ENCODE measurements at places on chromosomes 7 and 10.

DNA sequence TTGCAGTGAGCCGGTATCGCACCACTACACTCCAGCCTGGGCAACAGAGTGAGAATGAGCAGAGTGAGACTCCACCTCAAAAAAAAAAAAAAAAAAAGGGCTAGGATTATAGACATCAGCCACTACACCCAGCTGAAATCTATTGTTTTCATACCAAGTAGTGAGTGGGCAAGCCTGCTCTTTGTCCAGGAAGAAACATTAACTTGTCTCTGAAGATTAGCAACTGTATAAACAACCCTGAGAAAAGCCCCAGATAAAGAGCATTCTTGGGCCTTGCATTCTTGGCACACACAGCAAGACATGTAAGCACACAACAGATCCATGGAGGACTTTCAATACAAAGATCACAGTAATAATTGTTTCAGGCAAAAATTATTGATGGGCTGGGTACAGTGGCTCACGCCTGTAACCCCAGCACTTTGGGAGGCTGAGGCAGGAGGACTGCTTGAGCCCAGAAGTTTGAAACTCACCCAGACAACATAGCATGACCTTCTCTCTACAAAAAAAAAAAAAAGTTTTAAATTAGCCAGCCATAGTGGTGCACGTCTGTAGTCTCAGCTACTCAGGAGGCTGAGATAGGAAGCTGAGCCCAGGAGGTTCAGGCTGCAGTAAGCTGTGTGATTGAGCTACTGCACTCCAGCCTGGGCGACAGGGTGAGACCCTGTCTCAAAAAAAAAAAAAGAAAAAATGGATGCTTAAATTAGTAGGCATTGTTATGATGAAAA is 4.4 kb downstream of the PSPH start:
- no peak for DNase-seq

DNA sequence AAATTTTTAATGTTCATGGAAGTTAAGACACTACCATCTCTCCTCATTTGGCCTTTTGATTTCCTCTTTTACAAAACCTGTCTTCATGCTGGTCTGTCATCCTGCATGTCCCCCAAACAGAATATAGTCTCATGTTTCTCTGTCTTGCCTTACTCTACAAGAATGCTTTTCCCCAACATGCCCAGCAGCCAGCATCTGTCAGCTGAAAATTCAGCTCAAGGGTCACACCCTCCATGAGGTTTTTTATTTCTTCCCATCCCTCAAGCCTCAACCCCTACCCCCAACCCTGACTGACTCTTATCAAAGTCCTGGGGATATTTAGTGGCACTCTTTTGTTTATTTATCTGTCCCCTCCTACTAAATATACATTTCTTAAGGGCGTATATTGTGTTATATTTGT is 202.0 kb downstream of the ANK3 start:
- DNase-seq = no peak

GRCh38 chr7:114051871-114052331 is 133.1 kb upstream of the PPP1R3A start:
- no peak for DNase-seq

- DNase-seq = no peak
These were observed 19.3 kb downstream of the PON1 start for GRCh38 chr7:95304990-95305389.

DNA sequence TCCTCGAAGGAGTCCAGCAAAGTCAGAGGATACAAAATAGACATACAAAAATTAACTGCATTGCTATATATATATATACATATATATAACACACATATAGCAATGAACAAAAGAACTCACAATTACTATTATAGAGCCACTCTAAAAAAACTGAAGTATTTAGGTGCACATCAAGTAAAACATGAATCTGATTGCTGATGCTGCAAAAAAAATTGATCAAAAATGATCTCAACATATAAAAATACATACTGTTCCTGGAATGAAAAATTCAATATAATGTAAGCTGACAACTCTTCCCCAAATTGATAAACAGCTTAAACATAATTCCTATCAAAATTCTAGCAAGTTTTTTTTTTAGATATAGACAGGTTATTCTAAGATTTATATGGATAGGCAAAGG is 126.8 kb downstream of the ALOX5 start:
- no peak for DNase-seq

DNA sequence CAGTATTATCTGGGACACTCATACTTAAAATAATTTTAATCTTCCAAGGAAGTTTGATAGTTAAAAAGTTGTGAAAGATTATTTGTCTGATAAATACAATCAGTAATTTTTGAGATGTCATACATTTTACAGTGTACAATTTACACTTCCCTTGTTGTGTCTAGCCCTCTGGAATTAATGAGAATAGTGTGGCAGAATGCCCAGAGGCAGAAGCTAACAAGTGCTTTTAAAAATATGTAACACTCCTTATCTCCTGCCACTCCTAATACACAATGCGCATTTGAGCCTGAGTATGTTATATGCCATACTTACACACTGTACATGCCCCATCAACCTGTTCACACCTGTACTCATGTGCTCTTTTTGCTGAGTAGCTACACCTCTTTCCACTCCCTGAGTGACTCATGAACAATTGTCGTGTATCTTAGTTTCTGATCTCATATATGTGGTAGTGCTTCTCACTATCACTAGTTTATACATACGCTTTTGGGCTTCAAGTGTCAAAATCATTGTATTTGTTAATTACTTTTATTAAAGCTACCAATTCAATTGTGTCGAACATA is 106.9 kb upstream of the GNAI1 start:
- no peak for DNase-seq

GRCh38 chr10:62278441-62278910 is 9.8 kb upstream of the RTKN2 start:
- DNase-seq = no peak

GRCh38 chr7:32507414-32507813 is 12.1 kb downstream of the AVL9 start:
- DNase-seq = no peak

DNA sequence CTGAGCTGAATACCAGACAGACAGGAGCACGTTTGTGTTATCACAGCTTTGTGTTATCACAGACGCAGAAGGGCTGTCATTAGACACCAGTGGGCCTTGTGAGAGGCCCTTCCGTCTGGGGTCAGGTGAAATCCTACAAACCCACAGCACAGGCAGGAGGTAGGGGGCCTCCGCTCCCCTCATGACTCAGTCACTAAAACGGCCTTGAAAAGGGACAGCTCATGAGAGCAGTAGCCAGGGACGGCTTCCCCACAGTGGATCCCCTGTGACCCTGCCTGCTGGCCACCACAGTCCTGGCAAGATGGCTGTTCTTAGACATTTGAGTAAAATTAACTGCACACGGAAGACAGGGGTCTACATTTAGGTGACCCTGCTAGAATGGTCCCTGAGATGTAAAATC is 215.8 kb upstream of the PPP2R2D start:
- DNase-seq = no peak

DNA sequence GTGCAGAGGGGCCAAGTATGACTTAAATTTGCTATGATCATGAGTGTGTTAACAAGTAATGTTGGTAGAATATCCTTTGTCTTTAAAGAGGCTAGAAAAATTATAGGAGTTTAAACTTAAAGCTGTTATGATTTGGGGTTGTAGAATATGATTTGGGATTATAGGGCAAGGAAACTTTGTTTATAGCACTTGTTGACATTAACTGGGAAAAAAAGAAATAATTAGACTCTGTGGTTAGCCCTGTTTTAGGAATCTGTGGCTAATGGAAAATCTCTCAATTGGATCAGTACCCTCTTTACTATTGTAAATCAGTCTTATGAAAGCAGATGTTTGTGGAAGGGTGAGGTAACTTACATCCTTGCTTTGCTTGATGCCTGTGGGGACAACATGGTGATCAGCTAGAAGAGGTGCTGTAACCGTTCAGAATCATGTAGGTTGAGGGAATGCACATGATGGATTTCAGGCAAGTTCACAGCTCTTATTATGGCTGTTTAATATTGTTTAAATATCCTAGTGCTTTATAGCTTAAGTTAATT is 11.1 kb downstream of the ING3 start:
- no peak for DNase-seq

DNA sequence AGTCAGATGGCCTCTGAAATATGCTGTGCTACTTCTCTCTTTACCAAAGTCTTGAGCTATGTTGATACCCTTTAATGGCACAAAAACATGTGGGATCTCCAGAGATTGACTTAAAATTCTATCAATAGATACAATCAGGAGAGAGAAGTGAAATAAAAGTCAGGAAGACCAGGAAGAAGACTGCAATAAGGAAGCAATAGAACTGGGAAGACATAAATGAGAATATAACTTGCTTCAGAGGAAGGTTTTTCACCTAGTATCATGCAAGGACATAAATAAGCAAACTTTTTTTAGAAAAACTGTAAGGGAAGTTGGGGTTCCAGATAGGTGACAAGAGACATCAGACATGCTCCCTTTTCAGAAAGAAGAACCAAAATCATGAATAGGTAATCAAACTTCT is 227.3 kb downstream of the XPNPEP1 start:
- no peak for DNase-seq

- DNase-seq = no peak
These were observed 2.7 kb downstream of the SNX13 start for GRCh38 chr7:17937506-17938120.

- no peak for DNase-seq
These were observed 59.5 kb downstream of the KCND2 start for GRCh38 chr7:120332433-120332832.

DNA sequence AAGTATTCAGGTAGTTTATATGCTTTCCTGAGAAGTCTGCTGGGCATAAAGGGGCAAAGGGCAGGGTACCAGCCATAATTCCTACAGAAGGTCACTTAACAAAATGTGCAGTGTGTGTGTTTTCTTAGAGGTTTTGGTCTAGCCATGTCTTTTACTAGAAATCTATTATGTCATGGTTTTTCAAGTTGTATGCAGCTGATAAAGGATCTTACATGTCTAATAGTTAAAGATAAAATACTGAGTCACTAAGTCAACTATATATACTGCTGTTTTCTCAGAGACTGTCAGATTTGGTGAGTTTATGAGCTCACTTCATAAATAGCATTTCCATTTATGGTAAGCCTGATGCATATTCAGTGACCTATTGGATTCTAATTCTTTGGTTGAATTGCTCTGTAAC is 7.7 kb downstream of the CASP2 start:
- DNase-seq = no peak

GRCh38 chr7:132376361-132377013 is 199.8 kb downstream of the PLXNA4 start:
- DNase-seq = no peak

Measured in activated T-cell treated with anti-CD3 and anti-CD28 coated beads for 24 hours (primary cell).